ENCODE measurements at places on chromosomes 3 and 15.

DNA sequence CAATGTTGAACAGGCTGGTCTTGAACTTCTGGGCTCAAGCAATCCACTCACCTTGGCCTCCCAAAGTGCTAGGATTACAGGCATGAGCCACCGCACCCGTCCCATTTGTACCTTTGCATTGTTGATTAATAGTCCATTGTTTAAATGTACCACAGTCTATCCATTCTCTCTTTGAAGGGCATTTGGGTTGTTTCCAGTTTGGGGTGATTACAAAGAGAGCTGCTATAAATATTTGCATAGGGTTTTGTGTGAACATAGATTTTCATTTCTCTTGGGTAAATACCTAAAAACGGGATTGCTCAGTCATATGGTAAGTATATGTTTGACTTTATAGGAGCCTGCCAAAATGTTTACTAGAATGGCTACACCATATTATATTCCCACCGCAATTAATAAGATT lies 13.7 kb upstream of the PTPRG start:
- DNase-seq = no peak

DNA sequence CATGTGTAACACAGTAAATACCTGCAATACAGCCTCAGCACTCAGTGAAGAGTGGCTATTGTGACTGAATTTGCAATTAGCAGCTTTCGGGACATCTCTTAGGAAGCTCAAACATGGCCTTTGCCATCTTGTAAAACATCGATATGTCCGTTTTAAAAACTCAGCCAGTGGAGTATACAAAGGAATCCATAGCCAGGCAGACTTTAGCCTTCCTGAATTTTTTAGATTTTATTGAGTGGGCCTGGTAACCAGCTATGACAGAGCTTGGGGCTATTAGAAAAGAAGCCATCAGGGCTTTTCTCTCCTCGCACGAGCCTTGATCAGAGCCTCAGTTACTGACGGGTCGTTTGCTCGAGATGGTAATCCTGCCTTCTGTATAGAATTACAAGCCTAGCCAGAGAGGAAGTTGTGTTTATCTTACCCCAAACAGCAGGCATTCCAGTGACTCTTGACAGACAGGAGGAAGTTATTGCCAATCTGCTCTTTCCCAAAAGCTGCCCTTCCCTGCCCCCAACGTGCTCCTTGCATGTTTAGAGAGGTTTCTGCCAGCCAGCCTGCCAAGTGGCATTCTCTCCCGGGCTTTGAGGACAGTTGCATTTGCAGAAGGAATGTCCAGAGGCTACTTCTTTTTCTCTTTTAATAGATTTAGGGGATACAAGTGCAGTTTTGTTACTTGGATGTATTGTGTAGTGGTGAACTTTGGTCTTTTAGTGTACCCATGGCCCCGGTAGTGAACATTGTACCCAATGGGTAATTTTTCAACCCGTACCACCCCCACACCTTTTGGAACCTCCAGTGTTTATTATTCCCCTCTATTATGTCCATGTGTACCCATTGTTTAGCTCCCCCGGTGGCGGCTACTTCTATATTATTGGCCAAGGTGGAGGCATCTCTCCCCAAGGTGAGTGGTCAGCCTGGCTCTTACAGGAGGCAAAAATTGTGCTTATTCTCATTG lies 40.6 kb downstream of the ITPR1 start:
- no peak for DNase-seq

DNA sequence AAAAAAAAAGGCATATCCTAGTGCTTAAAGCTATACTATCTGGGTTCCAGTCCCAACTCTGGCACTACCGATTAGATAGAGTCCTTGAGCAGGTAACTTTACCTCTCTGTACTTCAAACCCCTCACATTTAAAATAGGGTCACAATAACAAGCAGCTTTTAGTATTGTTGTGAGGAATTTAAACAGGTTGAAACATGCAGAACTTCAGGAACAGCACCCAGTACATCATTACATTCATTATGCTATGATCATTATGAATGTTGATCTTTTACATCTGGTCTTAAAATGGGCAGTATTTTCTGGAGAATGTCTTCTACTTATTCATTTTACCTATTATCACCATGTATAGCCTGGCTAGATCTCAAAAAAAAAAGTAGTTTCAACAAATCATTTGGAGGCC lies 176.1 kb upstream of the CCDC54 start:
- DNase-seq = no peak

DNA sequence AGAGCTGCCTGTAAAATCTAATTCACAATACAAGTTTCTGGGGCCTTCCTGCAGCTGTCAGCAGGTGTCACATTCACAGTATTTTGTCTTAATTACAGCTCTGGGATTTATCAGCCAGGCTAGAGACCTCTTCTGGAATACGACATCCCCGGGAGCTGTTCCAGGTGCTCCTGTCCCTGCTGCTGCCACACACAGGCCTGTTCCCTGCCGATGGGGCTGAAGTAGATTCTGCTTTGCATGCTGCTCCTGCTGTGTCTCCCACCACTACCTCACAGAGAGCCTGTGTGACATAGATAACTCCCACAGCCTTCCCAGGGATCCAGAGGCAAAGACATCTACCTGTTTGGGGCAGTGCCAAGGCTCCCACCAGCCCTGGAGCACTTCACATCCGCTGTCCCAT lies 20.4 kb downstream of the COLQ start:
- no peak for DNase-seq

GRCh38 chr15:40468898-40469331 lies 1.9 kb upstream of the CHST14 start:
- no peak for DNase-seq
